ENCODE measurements at places on chromosomes 16 and 17. TPM values are rescaled to one million over a fixed set of nuclear protein-coding genes. Genes with fewer than 3 reads are reported as not detected.

KCNJ16 gene
- not detected for total RNA-seq

PRSS33 gene
- total RNA-seq: not detected

NEK8 gene
- 0.60 TPM for total RNA-seq

SLC35G6 gene
- total RNA-seq: not detected

MRPS23 gene
- 86.7 TPM for total RNA-seq

DNA sequence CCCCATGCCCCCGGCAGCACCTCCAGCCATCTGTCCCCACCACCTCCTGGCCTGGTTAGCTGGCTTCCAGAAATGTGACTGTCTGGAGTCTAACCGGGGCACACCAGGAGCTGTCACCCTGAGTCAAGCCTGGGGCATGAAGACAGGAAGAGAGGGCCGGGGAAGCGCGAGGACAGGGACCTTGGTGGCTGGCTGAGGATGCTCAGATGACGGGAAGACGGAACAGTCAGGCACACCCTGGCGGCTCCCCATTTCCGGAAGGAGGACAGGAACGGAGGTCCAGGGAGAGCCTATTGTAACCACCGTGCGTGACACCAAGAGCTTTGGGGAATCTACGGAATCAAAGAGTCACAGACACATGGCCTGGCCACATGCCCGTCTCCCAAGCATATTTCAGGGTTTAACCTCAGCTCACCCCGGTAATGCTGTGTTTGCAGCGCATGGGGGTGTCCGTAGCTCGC lies 51.7 kb downstream of the SDK2 start:
- DNase-seq: peak; percentile 43

DNA sequence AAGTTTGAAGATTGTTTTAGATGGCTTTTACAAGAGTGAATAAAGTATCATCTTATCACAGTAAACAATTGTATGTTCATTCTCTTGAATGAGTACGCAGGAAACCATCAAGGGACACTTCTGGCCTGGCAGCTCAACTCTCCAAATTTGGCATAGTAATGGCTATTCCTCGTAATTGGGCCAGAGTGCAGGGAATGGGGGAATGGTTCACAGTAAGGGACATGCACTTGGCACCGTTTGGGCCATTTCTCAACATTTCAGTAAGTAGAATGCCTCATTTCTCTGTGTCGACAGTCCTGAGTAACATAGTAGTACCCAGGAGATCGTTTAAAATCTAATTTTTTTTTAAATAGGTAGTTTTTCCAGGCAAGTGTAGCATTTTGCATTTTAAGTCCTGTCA lies 309.6 kb downstream of the KCNJ2 start:
- DNase-seq: no peak

GRCh38 chr17:63822537-63822936 lies 4.7 kb upstream of the PSMC5 start:
- DNase-seq: no peak

GRCh38 chr16:20870122-20870820 lies 29.9 kb downstream of the DCUN1D3 start:
- no peak for DNase-seq

GRCh38 chr16:17368446-17368845 lies 102.3 kb downstream of the XYLT1 start:
- no peak for DNase-seq

Measured in Right ventricle myocardium inferior (tissue), 1 donor.